Renal cortical epithelial cell (primary cell): ENCODE measurements at places on chromosomes 2 and 18. TPM values are rescaled to one million over a fixed set of nuclear protein-coding genes. Genes with fewer than 3 reads are reported as not detected.

GRCh38 chr2:63189026-63189425 lies 138.4 kb downstream of the OTX1 start:
- peak; percentile 38 for DNase-seq

DNA sequence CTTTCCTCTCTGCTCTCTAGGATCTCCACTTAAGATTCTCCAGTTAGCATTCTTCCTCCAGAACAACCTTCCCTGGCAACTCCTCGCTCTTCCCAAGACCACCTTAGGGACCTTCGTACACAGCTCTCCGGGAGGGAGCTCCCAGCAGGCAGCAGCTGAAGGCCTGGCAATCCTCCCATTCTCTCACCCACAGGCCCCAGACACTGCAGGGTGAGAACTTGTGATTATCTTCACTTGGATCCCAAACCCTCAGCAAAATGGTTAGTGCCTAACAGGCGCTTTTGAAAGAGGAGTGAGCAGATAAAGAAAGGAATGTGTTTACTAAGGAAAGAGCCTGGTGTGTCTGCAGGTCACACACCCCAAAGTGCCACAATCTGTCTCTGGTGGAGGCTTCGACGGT lies 83.8 kb upstream of the SNTG2 start:
- no peak for DNase-seq

DNA sequence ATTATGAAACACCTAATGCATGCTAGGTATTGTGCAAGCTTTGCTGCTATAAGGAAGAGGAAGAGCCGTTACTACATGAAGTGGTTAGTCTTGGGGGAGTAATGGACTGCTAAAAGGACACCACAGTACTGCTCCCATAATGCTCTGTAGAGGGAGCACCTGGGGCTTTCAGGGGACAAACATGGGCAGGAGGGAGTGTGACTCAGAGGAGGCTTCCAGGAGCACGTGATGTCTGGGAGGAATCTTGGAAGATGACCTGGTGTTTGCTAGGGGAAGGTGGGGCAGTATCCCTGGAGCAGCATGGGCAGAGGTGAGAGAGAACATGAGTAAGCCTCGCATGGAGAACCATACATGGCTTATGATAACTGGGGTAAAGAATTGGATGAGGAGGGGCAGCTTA lies 18.8 kb downstream of the MAPK4 start:
- DNase-seq = no peak

GRCh38 chr2:17600556-17601204 lies 60.2 kb downstream of the VSNL1 start:
- no peak for DNase-seq

DNA sequence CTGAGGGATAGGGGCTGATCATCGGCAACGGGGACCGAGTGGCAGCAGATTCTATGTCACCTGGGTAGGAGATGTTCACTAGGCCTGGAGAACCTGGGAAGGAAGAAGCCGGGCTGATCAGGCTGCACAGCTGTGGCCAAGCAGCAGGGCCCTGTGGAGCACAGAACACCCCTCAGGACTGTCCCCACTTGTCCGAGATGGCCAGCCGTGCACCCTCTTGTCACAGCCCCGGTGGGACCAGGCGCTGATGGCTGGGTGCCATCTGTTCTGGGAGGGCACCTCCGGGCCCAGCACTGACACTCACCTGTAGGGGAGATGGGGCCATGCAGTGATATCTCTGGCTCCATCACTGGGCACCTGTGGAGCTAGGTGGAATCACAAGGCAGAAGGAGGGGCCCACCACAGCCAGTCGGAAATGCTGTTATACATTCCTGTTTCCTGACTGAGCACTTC lies 217.9 kb upstream of the RAB6C start:
- DNase-seq = no peak

DNA sequence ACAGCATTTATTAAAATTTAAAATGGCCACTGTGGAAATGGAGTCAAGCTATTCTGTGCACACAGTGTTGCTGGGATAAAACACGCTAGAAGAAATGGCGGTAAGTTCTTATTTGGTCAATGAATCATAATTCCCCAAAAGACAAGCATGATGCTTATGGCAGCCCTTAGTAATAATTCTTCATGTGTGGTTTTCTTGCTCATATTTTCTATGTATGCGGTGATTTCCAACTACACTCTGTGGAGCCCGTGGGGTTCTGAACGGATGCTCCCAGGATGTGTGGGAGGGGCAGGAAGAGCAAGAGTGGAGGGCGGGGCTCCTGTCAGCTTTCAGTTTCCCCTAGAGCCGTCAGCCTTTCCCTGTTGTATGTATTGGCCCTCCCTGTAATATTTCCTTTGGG lies 91.7 kb upstream of the RMDN2 start:
- DNase-seq = no peak

The RAD51AP2 gene
- total RNA-seq = under 0.01 TPM in 1 of 2 replicates, not detected in the other

The ANKRD62 gene
- not detected in 2 replicates for total RNA-seq

The NDC80 gene
- total RNA-seq = 1.1 and 13.7 TPM in 2 replicates

The PPP1R1C gene
- 1.9 and 3.5 TPM in 2 replicates for total RNA-seq

The BBS5 gene
- 2.3 and 7.8 TPM in 2 replicates for total RNA-seq

The HOXD10 gene
- total RNA-seq = 3.3 and 33.5 TPM in 2 replicates

The DHRS9 gene
- 0.52 TPM in 1 of 2 replicates, not detected in the other for total RNA-seq
